T-helper 22 cell (primary cell): ENCODE measurements at places on chromosomes 16 and 17.

GRCh38 chr17:56913353-56913866 lies 439 bp downstream of the TRIM25 start:
- DNase-seq = no peak

DNA sequence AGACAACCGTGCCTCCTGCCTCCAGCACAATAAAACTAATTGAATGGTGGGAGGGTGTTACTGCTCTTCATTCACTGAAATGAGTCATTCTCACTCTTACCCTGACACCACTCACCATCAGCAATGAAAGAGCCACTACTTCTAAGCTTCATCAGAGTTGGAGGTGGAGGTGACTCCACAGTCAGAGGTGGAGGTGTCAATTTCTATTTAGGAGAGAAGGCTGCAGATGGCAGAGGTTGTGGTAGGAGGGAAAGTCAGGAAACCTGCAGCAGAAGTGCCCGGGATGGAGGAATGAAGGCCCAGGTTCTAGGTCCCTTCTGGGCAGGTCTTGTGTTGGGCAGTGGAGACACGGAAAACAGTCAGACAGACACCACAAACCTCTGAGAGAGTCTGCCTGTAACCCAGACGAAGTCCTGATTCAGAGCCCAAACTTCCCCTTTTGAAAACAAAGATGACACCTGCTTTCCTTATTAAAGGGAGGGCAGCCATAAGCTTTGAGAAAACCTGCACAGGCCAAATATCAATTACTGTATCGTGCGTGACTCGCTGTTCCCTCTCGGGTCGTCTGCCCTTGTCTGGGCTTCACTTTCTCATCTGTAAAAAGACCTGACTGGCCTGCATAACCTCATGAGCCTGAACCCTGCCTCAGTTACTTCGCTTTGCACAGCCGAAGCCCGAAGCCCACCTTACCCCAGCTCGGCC lies 668 bp downstream of the ATPAF2 start:
- DNase-seq = no peak

GRCh38 chr16:51556694-51557340 lies 405.7 kb upstream of the SALL1 start:
- no peak for DNase-seq

DNA sequence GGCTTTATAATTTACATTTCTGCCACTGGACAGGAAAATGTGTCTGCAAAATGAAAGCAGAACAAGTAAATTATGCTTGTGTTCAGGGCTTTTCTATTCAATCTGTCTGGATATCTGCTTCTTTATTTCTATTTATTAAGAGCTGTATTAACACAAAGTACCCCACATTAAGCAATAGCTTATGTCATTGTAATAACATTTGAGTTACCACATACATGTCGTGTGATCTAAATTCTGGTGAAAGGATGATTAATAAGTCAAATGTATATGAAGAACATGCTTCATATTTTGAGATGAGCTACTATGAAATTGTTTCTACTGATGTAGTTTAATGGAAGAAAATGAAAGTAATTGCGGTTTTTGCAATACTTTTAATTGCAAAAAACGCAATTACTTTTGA lies 238.2 kb downstream of the KCNJ2 start:
- DNase-seq = no peak

GRCh38 chr16:11175787-11176341 lies 80.1 kb downstream of the SOCS1 start:
- no peak for DNase-seq

DNA sequence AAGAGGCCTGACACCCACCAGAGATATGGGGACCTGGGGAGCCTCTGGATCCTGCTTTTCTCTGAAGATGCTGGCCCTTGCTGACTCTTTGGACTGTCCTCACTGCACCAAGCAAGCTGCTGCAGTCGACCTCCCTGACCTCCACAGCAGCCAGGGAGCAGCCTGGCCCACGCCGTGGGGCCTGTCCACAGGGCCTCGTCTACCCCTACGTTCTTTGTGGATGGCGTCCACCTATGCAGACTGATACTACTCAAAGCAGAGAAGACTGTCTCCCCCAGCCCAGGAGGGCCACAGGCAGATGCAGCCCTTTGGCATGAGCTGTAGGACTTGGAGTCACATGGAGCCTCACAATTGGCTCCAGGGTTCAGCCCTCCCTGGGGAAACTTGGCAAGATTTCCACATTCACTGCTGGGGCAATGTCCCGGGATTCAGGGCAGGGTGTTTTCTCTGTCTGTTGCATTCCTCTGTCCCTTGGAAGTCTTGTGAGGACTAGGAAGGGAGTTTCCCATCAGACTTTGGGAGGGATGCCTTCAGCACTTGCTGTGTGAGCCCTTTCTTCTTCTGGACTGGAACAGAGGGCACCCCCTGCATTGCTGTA lies 152.2 kb downstream of the NTN1 start:
- DNase-seq = no peak

DNA sequence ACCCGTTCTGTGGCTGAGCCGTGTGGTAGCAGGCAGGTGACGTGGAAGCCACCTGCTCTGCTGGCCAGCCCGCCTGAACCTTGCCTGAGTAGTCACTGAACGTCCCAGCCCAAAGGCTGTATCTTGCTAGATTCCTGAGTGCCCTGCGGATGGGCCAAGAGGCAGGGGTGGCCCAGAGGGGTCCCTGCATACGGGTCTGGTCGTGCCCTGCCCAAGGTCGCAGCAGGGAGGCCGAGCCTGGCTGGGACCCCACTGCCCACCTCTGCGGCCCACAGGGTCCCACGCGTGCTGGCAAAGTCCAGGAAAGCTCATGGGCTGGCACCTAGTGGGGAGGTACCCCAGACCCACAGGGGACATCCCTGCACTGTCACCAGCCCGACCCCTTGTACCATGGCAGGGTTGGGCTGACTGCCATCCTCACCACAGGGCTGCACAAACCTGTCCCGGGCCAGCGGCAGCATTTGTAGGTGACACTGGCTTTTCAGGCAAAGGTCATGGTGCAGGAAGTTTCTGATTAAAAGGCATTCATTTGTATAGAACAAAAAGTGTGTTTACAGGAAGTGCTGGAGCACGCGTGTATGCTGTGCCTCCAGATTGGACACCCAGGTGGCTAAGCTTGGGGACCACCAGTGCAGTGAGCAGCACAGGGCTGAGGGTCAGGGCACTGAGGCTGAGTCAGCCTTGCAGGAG lies 45.1 kb upstream of the ZC3H18 start:
- no peak for DNase-seq

DNA sequence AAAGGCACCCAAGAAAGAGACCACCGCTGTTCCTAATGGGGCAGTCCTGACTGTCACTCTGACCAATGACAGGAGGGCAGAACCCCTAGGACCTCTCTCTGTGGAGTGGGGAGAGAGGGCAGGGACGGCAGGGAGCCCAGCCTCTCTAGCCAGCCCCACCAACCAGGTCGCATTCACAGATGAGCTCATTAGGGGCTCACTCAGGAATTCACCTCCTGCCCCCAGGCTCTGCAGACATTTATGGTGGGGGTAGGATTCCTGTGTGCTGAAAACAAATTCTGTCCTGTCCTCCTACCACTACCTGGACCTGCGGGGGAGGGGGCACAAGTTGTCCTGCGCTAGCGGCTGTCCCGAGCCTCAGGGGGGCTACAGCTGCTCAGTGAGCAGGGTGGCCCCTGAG lies 27.7 kb upstream of the GPRC5C start:
- DNase-seq = no peak

DNA sequence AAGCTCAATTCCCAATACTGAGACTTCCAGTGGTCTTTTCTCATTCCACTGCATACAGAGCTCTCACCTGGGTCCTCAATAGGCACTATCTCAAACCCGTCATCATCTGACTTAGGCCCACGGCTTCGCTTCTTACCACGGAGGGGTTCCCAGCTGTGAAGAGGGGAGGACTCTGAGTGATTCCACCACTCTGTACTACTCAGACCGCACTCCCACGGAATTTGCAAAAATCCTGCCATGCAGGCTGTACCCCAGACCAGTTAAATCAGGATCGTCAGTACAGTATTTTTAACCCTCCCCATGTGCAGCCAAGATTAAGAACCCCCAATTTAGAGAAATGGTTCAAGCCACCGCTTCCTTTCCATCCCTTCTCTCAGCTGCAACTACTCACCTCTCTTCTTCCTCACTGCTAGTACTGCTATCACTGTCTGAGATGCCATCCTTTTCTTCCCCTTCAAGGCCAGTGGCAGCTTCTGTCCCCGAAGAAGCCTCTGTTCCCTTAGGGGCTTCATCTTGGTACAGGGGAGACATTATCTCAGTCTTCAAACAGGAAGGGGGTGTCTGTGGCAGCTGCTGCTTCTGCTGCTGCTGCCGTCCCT lies 6.2 kb upstream of the PSMC5 start:
- DNase-seq = no peak

DNA sequence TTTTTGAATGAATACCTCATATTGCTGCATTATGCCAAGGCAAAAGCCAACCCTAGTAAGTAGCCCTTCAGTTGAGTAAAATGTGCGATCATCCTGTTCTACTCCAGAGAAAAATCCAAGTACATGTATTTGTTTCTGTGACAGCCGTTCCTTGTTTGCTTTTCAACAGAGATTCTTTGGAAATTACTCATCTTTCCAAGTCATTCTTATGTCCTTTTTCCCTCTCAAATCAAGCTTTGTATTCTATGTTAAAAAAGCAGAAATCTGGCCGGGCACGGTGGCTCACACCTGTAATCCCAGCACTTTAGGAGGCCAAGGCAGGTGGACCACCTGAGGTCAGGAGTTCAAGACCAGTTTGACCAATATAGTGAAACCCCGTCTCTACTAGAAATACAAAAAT lies 112.9 kb upstream of the HAS3 start:
- DNase-seq = no peak

- DNase-seq = no peak
These were observed 25.1 kb upstream of the CNOT1 start for GRCh38 chr16:58654560-58655214.

DNA sequence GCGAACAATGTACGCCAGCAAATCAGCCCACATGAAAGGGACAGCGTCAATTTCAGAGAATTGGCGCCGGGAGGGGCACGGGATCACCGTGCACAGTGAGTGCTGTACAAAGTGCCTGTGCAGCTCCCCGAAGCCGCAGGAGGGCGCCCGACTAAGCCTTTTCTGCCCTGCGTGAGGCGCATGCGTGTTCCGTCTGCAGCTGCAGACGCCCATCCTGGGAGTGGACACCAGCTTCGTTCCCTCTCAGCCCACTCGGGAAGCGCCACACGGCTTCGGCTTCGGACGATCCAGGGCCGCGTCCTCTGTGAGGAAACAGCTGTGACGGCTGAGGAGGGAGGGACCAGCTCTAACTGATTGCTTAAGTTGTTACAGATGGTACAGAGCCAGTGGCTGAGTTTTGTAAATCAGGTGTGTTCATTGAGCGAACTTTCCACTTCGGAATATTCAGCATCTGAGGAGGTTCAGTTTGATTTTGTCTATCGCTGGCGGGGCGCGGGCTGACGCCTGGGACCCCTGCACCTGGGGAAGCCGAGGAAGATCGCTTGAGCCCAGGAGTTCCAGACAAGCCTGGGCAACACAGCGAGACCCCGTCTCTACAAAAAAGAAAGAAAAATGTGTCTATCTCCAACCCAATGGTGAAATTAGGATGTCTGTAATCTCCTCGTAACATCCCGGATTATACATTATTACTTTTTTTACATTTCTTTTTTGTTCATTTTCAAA lies 15.4 kb upstream of the ZNF287 start:
- peak; percentile 79 for DNase-seq

DNA sequence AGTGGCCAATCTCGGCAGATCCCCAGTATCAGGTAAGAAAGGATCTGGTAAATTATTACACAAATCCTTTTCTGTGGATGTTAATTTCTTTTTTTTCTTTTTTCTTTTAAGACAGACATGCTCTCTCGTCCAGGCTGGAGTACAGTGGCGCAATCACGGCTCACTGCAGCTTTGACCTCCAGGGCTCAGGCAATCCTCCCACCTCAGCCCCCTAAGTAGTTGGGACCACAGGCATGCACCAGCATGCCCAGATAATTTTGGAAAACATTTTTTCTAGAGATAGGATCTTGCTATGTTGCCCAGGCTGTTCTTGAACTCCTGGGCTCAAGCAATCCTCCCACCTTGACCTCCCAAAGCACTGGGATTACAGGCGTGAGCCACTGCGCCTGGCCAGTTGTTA lies 54.0 kb downstream of the GAS7 start:
- DNase-seq = no peak

- DNase-seq = no peak
These were observed 25.3 kb downstream of the SF3B3 start for GRCh38 chr16:70548936-70549335.

GRCh38 chr16:14308368-14308723 lies 237.2 kb downstream of the MRTFB start:
- no peak for DNase-seq

DNA sequence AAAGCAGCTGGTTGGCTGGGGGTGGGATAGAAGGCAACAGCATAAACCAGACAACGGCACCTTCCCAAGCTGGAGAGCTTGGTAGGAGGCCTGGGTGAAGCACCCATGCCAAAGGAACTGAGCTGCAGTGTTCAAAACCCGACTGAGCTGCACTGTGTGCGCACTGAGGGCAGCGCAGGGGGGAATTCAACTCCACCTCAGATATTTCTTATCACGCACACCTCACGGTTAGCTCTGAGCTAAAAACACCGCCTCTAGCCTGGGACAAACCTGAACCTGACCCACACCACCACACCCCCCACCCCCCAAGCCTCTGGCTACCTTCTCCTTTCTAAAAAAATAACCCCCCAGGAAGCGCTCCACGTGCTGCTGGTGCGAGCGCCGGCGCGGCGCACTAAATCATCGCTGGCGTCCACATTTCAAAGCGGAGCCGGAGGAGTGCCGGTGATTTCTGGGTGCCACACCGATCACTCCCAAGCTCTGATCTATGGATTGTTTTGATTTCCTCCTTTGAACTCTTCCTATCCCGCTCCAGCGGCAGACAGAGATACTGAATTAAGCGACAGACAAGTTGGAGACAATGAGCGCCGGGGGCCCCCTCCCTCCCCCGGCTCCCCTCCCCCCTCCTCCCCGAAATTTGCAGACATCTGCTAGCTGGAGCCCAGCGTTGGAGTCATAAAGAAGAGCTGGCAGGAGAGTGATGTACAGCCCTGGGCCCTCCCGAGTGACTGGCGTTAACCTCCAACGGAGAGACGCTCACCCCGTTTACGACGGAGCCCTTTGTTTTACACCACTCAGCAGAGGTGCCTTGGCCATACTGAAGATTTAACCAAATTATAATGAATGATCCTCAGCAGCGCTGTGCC lies 85.0 kb downstream of the NOG start:
- no peak for DNase-seq

GRCh38 chr17:47465165-47465564 lies 65.7 kb upstream of the NPEPPS start:
- no peak for DNase-seq
